Progenitor cell of endocrine pancreas (in vitro differentiated cells): ENCODE measurements at places on chromosomes 3 and 15. TPM values are rescaled to one million over a fixed set of nuclear protein-coding genes. Genes with fewer than 3 reads are reported as not detected.

The TF gene
- 3.8 and 4.4 TPM in 2 replicates for total RNA-seq

DNA sequence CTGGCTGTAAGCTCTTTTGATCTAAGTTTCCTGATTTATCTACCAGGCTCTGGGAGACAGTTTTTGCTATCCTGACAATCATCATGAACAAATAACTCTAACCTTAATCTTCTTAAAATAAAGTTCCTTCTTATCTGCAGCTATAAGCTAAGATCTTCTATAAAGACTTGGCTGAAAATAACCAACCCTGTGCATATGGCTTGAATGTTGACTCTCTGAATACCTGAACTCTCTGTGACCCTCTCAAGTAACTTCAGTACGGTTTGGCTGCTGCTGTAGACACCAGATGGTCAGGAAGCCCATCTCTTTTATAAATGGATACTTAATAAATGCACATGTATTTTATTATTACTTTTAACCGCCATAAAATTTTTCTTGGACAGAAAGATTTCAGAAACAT is 412.4 kb upstream of the CBLB start:
- no peak overlapping the region for H3K27ac ChIP-seq
- no peak for DNase-seq
- H3K27me3 ChIP-seq = no peaks in the 10 kb centered on the region
- peaks cover 8% of the 10 kb centered on the region for H3K4me1 ChIP-seq
- H3K4me3 ChIP-seq = no peak overlapping the region

- no peak for DNase-seq
- no peaks in the 10 kb centered on the region for H3K36me3 ChIP-seq
- H3K4me1 ChIP-seq = no peaks in the 10 kb centered on the region
- H3K4me3 ChIP-seq = no peak overlapping the region
- no peak overlapping the region for H3K27ac ChIP-seq
These were observed 25.1 kb upstream of the ANKRD34C start for GRCh38 chr15:79257454-79257853.

The GPR15 gene
- not detected in 2 replicates for total RNA-seq

The LIPH gene
- total RNA-seq = 0.11 and 0.79 TPM in 2 replicates

- no peaks in the 10 kb centered on the region for H3K4me1 ChIP-seq
- H3K27me3 ChIP-seq = no peaks in the 10 kb centered on the region
These were observed 20.2 kb upstream of the BTLA start for GRCh38 chr3:112519424-112520001.

GRCh38 chr3:129313415-129313664 is 34.7 kb downstream of the HMCES start:
- no peak overlapping the region for H3K4me3 ChIP-seq
- peaks cover 6% of the 10 kb centered on the region for H3K4me1 ChIP-seq
- DNase-seq = no peak

- H3K36me3 ChIP-seq = no peaks in the 10 kb centered on the region
- peaks cover 5% of the 10 kb centered on the region for H3K4me1 ChIP-seq
- H3K27ac ChIP-seq = peak overlapping the region; percentile 89
- DNase-seq = no peak
These were observed 997 bp downstream of the FYCO1 start for GRCh38 chr3:45994419-45995235.

DNA sequence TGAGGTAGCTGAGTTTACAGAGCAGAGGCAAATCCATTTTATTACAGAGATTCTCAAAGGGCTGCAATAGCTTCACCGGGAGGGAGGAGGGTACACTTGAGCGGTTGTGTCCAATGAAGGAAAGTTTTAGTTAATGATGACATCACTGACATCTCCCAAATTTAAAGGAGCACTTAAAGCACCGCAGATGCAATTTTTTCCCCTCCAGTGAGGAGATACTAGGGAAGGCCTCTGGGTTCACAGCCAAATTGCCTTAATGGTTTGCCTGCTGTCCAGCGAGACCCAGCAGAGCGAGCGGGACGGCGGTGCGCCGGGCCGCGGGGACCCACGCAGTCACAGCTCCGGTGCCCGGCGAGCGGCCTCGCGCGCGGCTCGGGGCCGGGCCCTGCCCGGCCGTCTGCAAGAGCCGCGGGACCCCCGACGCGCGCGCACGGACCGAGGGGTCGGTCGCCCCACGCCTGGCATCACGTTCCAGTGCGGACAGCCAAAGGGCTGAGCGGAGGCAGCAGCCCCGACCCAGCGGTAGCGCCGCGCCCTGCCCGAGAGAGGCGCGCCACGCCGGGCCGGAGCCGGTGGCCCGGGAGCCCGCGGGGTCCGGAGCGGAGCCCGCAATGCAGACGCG is 160.5 kb upstream of the CHRNA7 start:
- DNase-seq = no peak
- peaks cover 18% of the 10 kb centered on the region for H3K27me3 ChIP-seq
- H3K36me3 ChIP-seq = no peaks in the 10 kb centered on the region
- H3K27ac ChIP-seq = peak overlapping the region; percentile 87
- H3K4me1 ChIP-seq = peaks cover 8% of the 10 kb centered on the region

The LRRC49 gene
- 23.4 and 23.6 TPM in 2 replicates for total RNA-seq

DNA sequence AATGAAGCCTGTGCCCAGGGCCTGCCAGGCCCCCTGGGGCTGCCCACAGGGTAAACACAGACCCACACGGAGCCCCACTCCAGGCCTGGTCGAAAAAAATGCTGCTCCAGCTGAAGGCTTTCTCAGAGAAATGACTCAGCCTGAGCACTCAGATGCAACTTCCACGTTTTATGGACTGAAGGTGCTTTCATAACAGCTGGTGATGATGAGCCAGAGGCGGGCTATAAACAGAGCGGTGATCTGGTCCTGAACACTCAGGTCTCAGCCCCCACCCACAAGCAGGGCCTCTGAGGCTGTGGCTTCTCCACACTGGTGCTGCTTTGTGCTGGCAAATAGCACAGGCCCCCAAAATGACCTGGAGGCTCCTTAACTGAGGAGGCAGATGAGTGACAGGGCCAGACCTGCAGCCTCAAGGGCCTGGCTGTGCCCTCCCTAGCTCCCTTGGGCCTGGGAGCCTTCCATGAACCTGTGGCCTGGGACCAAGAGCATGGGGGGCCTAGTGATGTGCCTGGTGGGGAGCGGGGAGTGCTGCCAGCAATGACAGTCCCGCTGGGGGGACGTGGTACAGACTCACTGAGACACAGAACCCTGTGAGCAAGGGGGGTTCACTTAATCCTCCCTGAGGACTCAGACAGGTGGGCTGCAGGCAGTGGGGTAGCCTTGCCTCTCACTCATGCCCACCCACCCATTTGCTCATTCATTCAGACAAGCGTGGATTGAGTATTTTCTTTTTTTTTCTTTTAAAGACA is 23.0 kb upstream of the FURIN start:
- no peak overlapping the region for H3K27ac ChIP-seq
- DNase-seq = no peak
- H3K4me3 ChIP-seq = no peak overlapping the region
- no peaks in the 10 kb centered on the region for H3K27me3 ChIP-seq

GRCh38 chr3:150091626-150092025 is 120.9 kb upstream of the PFN2 start:
- H3K4me1 ChIP-seq = peaks cover 3% of the 10 kb centered on the region
- H3K36me3 ChIP-seq = no peaks in the 10 kb centered on the region
- H3K4me3 ChIP-seq = no peak overlapping the region
- H3K27me3 ChIP-seq = no peaks in the 10 kb centered on the region

- no peak overlapping the region for H3K4me3 ChIP-seq
- peaks cover 13% of the 10 kb centered on the region for H3K36me3 ChIP-seq
- H3K4me1 ChIP-seq = peaks cover 13% of the 10 kb centered on the region
- no peaks in the 10 kb centered on the region for H3K27me3 ChIP-seq
- DNase-seq = no peak
These were observed 196.0 kb downstream of the AKAP13 start for GRCh38 chr15:85576392-85576791.

- DNase-seq = no peak
- no peak overlapping the region for H3K4me3 ChIP-seq
These were observed 75.4 kb upstream of the POMGNT2 start for GRCh38 chr3:43181202-43181821.

The CYP11A1 gene
- total RNA-seq = 1.6 and 2.0 TPM in 2 replicates

GRCh38 chr3:52204337-52205073 is 6.5 kb downstream of the ALAS1 start:
- peaks cover 36% of the 10 kb centered on the region for H3K36me3 ChIP-seq
- no peaks in the 10 kb centered on the region for H3K27me3 ChIP-seq
- no peak for DNase-seq

DNA sequence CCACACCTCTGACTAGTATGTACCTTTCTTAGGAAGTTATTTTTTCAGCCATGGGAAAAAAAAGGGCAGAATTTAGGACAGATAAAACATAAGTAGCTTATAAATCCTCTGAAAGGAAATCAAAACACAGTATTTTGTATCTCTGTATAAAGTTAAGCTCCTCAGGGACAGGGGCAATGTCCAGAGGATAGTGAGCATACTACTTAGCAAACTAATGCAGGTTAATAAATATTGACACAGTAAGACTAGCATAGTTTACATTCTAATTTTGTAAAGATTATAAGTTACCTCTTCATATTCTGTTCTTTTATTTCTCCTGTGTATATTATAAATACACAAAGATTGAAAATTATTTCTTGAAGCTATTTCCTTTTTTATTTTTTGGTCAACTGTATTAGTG is 2.1 kb downstream of the UBE3A start:
- H3K27me3 ChIP-seq = no peaks in the 10 kb centered on the region
- no peak for DNase-seq
- H3K4me1 ChIP-seq = peaks cover 25% of the 10 kb centered on the region
- peaks cover 2% of the 10 kb centered on the region for H3K36me3 ChIP-seq
- H3K27ac ChIP-seq = peak overlapping the region; percentile 99
- peak overlapping the region; percentile 91 for H3K4me3 ChIP-seq

GRCh38 chr3:177071496-177072156 is 125.7 kb downstream of the TBL1XR1 start:
- no peak for DNase-seq
- no peaks in the 10 kb centered on the region for H3K4me1 ChIP-seq
- H3K27ac ChIP-seq = peak overlapping the region; percentile 62
- H3K36me3 ChIP-seq = peaks cover 25% of the 10 kb centered on the region
- no peak overlapping the region for H3K4me3 ChIP-seq

DNA sequence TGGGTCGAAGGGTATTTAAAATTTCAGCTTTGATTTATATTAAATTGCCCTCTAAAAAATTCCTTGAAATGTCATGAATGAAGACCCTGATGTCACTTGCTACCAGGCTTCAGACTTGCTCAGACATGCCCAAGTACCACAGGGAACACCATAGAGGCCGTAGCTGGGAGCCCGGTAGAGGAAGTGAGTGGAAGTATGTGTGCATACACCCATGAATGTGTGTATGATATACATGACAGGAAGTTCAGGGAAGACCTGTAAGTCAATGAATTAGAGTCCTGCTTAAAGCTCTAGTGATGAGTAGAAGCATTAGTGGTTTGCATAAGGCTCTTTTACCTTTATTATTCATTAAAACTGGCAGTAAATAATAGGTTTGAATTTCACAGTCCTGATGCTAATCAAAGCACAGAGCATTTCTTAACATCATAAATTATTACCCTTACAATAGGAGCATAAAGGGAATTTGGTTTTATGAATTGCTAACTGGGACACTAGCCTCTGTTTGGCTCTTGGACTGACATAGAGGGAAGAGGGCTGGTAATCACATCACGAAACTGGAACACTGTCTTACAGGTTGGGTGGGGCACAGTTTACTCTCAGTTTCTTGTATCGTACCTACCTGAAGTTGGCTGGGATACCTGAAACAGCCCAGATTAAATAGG is 144.4 kb downstream of the CHST2 start:
- no peaks in the 10 kb centered on the region for H3K36me3 ChIP-seq
- peaks cover 3% of the 10 kb centered on the region for H3K27me3 ChIP-seq
- no peak overlapping the region for H3K27ac ChIP-seq
- no peaks in the 10 kb centered on the region for H3K4me1 ChIP-seq
- no peak for DNase-seq

- no peak for DNase-seq
- H3K4me3 ChIP-seq = no peak overlapping the region
- H3K4me1 ChIP-seq = peaks cover 3% of the 10 kb centered on the region
- no peak overlapping the region for H3K27ac ChIP-seq
These were observed 900.3 kb upstream of the ROBO1 start for GRCh38 chr3:80668100-80668499.

GRCh38 chr3:29301332-29302019 is 20.6 kb downstream of the RBMS3 start:
- DNase-seq = no peak
- H3K27me3 ChIP-seq = no peaks in the 10 kb centered on the region
- no peak overlapping the region for H3K4me3 ChIP-seq
- peak overlapping the region; percentile 8 for H3K27ac ChIP-seq
- H3K4me1 ChIP-seq = peaks cover 5% of the 10 kb centered on the region

DNA sequence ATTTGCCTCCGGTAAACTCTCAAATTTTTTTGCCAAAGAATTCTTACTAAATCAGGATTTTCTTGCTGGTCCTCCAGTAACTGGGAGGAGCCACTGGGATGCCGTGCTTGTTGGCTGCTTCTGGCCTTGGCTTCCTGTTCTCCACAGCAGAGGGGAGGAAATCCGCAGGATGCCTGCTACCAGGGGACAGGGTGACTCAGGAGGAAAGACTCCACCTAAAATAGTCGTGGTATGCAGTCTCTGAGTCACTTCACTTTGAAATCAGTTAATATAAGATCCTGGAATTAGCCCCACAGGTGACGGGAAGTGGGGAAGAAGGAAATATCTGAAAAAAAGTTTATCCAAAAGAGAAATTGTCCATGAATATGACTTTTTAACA is 6.5 kb upstream of the TM4SF18 start:
- no peaks in the 10 kb centered on the region for H3K27me3 ChIP-seq
- DNase-seq = no peak
- no peaks in the 10 kb centered on the region for H3K36me3 ChIP-seq

The PCOLCE2 gene
- 2.0 and 2.2 TPM in 2 replicates for total RNA-seq

DNA sequence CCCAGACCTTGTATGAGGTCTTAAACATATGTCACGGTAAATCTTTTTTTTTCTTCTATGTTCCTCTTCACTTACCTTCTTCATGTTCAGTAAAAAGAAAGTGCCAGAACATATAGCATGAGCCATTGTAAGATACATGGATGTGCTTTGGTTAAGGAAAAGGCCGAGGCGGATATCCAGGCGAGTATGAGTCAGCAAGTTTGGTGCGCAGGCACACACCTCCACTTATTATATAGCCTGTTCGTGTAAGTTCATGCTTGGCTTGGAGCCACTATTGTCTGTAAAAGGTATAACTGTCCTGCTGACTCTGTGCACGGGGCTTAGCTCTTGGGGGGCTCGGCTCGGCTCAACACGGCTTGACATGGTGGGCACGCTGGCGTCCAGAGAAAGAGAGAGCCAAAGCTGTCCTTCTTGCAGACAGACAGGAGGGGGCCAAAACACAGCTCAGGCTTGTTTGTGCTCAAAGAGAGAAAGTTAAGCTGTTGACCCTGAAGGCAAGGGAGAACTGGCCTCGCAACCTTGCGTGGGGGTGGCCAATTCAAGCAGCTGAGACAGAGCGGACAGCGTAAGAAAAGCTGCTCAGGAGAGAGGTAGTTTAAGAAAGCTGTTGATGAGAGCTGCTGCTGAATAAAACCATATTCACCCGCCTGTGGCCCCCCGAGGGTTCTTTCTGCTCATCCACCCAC is 251.2 kb downstream of the SLC9A9 start:
- H3K27me3 ChIP-seq = no peaks in the 10 kb centered on the region
- no peak overlapping the region for H3K4me3 ChIP-seq

GRCh38 chr3:89280822-89281365 is 173.5 kb downstream of the EPHA3 start:
- H3K27ac ChIP-seq = no peak overlapping the region
- no peaks in the 10 kb centered on the region for H3K36me3 ChIP-seq
- peaks cover 9% of the 10 kb centered on the region for H3K4me1 ChIP-seq
- no peak for DNase-seq
- H3K27me3 ChIP-seq = no peaks in the 10 kb centered on the region

The GDPGP1 gene
- 7.8 and 8.6 TPM in 2 replicates for total RNA-seq

- peaks cover 4% of the 10 kb centered on the region for H3K27me3 ChIP-seq
- DNase-seq = no peak
- peaks cover 2% of the 10 kb centered on the region for H3K4me1 ChIP-seq
- H3K36me3 ChIP-seq = peaks cover 3% of the 10 kb centered on the region
- H3K4me3 ChIP-seq = no peak overlapping the region
- no peak overlapping the region for H3K27ac ChIP-seq
These were observed 52.4 kb upstream of the CACNA2D3 start for GRCh38 chr3:54069961-54070360.
